ENCODE measurements at places on chromosomes 1 and 21.
A peak's percentile ranks its signal among the peaks of the same experiment; 100 is the strongest.

DNA sequence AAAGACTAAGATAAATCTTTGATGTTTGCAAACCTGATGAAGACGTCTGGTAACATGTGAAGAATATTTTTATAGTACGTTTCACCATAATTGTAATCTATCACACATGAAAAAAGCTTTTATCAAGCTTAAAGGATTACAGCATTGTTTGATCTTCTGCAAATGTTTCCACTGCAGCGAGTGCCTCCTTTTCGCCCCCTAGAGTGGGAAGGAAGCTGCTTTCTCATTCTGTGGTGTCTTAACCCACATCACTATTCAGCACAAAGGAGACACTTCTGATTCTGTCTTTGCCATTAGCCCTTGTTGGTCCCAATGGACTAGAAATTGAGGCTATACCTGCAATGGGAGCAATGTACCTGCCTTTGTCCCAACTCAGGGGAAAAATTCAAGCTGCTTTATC is 46.0 kb upstream of the IL12RB2 start:
- H3K36me3 ChIP-seq, result no peaks in the 10 kb centered on the region
- H3K4me1 ChIP-seq, result peaks cover 27% of the 10 kb centered on the region
- H3K4me3 ChIP-seq, result peak overlapping the region; percentile 47

DNA sequence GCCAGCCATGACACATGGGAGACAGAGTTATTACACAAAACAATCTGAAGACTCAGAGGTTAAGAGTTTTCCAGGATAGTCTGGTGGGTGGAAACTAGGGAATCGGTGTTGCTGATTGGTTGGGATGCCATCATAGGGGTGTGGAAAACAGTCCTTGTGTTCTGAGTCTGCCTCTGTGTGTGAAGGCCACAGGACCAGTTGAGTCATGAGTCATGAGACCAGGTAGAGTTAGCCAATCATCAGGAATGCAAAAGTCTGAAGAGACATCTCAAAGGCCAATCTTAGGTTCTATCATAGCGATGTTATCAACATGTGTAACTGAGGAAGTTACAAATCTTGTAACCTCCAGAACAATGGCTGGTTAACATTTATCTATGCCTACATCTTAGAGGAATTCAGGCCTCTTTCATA is 49.7 kb upstream of the NEK7 start:
- H3K27ac ChIP-seq, result no peak overlapping the region
- H3K36me3 ChIP-seq, result no peaks in the 10 kb centered on the region
- H3K4me3 ChIP-seq, result no peak overlapping the region
- H3K27me3 ChIP-seq, result no peaks in the 10 kb centered on the region
- H3K4me1 ChIP-seq, result peaks cover 13% of the 10 kb centered on the region

DNA sequence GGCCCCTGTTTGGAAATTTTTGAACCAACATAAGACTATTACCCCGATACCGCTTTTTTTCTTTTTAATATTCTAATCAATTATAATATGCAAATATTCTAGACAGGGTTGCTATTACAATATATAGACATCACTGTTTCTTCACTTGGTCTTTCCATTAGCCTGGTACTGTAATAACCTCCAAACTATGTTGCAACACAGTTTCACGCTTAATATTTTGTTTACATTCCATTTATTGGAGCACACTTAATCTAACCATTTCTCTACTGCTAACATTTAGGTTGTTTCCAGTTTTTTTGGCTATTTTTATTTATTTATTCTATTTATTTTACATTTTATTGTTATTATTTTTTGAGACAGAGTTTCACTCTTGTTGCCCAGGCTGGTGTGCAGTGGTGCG is 17.6 kb upstream of the NID1 start:
- H3K36me3 ChIP-seq, result no peaks in the 10 kb centered on the region
- peaks cover 8% of the 10 kb centered on the region for H3K27me3 ChIP-seq
- H3K4me3 ChIP-seq, result no peak overlapping the region
- no peak for DNase-seq

- H3K4me1 ChIP-seq, result no peaks in the 10 kb centered on the region
- H3K36me3 ChIP-seq, result no peaks in the 10 kb centered on the region
- no peak overlapping the region for H3K27ac ChIP-seq
Observed at GRCh38 chr1:1282998-1283397, 2.8 kb downstream of the SCNN1D start.

DNA sequence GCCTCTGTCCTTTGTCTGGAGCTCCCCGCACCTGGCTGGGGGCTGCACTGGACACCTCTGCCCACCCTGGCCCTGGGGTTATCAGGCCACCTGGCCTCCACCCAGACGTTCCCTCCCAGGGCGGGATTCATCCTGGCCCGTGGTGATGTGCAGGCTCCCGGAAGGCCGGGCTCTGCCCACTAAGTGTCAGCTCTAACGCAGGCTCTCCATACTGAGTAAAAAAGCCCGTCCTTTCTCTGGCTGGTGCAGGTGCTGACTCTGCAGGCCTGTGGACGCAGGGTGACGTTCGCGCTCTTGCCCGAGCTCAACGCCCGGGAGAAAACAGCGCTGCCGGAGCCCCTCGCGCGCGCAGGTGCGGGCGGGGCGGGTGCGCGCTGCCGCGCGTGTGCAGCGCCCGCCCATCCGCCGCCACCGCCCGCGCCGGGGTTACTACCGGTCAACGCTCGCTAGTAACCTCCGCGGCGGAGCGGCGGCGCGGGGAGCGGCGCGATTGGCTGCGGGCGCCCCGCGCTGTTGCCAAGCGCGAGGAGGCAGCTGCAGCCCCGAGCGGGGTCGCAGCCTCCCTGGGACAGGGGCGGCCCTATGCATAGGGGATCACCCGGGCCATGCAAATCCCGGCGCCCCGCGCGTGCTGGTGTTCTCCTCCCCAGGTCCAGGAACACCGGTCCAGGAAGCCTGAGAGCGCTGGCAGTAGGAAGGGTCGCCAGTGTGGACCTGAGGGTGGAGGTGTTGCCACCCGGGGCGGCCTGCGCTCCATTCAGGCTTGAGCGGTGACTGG is 15.7 kb downstream of the ABCG1 start:
- H3K27me3 ChIP-seq, result no peaks in the 10 kb centered on the region
- no peaks in the 10 kb centered on the region for H3K36me3 ChIP-seq
- peaks cover 96% of the 10 kb centered on the region for H3K4me1 ChIP-seq

DNA sequence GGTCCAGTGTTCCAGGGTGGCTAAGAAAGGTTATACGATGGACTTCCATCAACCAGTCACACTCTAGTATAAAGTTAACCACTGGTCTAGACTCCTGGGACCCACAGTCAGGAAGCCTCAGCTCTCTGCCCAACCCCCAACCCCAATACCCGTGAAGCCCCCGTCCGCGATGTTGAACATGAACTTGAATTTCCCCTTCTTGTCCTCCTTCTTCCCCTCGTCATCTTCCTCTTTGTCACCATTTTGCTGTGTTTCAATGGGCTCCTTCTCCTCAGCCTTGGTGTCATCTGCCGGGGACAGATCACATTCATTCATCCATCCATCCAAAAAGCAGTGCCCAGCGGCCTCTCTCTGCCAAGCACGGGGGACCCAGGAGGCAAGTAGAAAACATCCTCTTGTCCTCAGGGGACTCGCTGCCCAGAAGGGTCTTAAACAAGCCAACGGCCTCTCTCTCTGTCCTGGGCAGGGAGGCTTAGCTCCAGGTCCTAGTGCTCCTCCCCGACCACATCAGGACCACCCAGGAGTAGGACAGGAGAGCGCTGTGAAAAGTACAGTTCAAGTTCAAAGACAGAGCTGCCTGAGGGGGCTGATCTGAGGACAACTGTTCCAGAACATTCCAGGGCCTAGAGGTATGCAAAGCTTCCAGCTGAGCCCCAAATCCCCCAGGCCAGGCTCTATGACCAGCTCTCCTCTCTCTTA is 66.5 kb downstream of the KCNAB2 start:
- no peaks in the 10 kb centered on the region for H3K36me3 ChIP-seq
- no peak overlapping the region for H3K4me3 ChIP-seq
- no peaks in the 10 kb centered on the region for H3K27me3 ChIP-seq
- no peaks in the 10 kb centered on the region for H3K4me1 ChIP-seq

GRCh38 chr1:981491-981954 is 370 bp downstream of the PERM1 start:
- H3K27me3 ChIP-seq, result peaks cover 38% of the 10 kb centered on the region
- peaks cover 2% of the 10 kb centered on the region for H3K4me1 ChIP-seq
- DNase-seq, result no peak
- no peak overlapping the region for H3K27ac ChIP-seq
- H3K36me3 ChIP-seq, result no peaks in the 10 kb centered on the region

- H3K27ac ChIP-seq, result no peak overlapping the region
- no peaks in the 10 kb centered on the region for H3K4me1 ChIP-seq
- no peaks in the 10 kb centered on the region for H3K36me3 ChIP-seq
- no peak for DNase-seq
- no peaks in the 10 kb centered on the region for H3K27me3 ChIP-seq
Observed at GRCh38 chr1:2379733-2380404, 11.5 kb downstream of the MORN1 start.

DNA sequence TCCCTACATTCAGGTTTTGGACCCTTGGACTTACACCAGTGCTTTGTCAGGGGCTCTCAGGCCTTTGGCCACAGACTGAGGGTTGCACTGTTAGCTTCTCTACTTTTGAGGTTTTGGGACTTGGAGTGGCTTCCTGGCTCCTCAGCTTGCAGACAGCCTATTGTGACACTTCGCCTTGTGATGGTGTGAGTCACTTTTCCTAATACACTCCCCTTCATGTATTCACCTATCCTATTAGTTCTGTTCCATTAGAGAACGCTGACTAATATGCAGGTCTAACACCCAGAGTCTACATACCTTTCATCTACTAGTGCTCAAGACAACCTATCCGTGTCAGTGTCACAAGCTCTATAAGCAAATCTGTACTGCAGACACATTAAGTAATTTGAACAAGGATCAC is 605.3 kb downstream of the KCNT2 start:
- no peak for DNase-seq
- H3K36me3 ChIP-seq, result no peaks in the 10 kb centered on the region
- H3K4me1 ChIP-seq, result no peaks in the 10 kb centered on the region
- H3K27ac ChIP-seq, result no peak overlapping the region
- no peak overlapping the region for H3K4me3 ChIP-seq

DNA sequence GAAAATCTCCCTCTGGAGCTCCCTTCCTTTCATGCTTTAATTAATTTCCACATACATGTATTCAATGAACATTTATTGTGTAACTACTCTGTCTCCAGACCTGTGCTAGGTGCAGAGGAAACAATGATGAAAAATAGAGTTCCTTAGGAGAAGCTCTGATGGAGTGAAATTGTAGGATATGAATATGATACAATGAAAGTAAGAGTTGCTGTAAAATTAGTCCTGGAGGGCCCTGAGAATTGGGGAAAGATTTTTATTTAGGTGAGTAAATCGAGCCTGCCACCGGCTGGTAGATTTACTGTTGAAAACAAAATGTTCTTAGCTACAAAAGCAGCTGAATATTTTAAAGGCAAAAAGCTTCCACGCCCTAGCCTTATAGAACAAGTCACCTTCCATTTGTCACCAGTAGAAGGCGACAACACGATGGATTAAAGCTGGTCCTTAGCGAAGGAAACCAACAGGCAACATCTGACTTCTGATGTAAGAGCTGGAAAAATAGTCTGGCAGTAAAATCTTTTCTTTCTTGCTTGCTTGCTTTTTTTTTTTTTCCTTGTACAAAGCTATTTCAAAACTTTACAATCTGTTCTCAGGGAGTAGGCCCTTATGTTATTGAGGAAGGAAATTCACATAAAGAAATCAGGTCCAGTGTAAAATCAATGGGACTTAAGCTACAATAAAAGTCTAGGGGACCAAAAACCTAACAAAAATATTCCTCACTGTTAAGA is 82.0 kb upstream of the ROR1 start:
- no peaks in the 10 kb centered on the region for H3K36me3 ChIP-seq
- peaks cover 2% of the 10 kb centered on the region for H3K4me1 ChIP-seq
- DNase-seq, result no peak
- H3K4me3 ChIP-seq, result no peak overlapping the region
- peaks cover 13% of the 10 kb centered on the region for H3K27me3 ChIP-seq
- H3K27ac ChIP-seq, result no peak overlapping the region

DNA sequence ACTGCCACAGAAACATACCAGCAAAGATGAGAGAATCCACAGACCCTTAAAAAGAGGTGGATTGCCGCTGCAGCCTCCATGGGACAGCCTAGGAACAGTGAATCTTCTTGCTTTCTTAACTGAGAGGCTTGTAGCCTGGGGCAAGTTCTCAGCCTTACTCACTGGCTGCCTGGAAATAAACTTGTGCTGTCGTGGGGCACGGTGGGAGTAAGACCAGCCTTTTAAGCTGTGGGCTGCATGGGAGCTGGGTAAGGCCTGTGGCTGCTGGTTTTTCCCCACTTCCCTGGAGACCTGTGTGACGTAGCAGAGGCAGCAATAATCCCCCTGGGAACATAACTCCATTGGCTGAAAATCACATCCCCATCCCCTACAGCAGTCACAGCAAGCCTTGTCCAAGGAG is 30.8 kb downstream of the CD2 start:
- no peak for DNase-seq
- H3K36me3 ChIP-seq, result peaks cover 15% of the 10 kb centered on the region
- no peak overlapping the region for H3K4me3 ChIP-seq
- no peaks in the 10 kb centered on the region for H3K27me3 ChIP-seq
- peaks cover 16% of the 10 kb centered on the region for H3K4me1 ChIP-seq

GRCh38 chr1:51534447-51534846 is 15.4 kb upstream of the EPS15 start:
- no peak for DNase-seq
- peak overlapping the region; percentile 62 for H3K27ac ChIP-seq
- H3K27me3 ChIP-seq, result no peaks in the 10 kb centered on the region
- H3K4me3 ChIP-seq, result no peak overlapping the region
- no peaks in the 10 kb centered on the region for H3K4me1 ChIP-seq
- no peaks in the 10 kb centered on the region for H3K36me3 ChIP-seq

GRCh38 chr1:231666937-231667608 is 40.5 kb downstream of the DISC1 start:
- no peak overlapping the region for H3K27ac ChIP-seq
- H3K4me1 ChIP-seq, result peaks cover 29% of the 10 kb centered on the region
- DNase-seq, result no peak
- no peaks in the 10 kb centered on the region for H3K27me3 ChIP-seq
- peaks cover 44% of the 10 kb centered on the region for H3K36me3 ChIP-seq

GRCh38 chr1:168368131-168368530 is 87.5 kb downstream of the TBX19 start:
- peaks cover 11% of the 10 kb centered on the region for H3K27me3 ChIP-seq
- no peak overlapping the region for H3K27ac ChIP-seq
- no peaks in the 10 kb centered on the region for H3K36me3 ChIP-seq
- DNase-seq, result no peak
- H3K4me1 ChIP-seq, result peaks cover 5% of the 10 kb centered on the region

DNA sequence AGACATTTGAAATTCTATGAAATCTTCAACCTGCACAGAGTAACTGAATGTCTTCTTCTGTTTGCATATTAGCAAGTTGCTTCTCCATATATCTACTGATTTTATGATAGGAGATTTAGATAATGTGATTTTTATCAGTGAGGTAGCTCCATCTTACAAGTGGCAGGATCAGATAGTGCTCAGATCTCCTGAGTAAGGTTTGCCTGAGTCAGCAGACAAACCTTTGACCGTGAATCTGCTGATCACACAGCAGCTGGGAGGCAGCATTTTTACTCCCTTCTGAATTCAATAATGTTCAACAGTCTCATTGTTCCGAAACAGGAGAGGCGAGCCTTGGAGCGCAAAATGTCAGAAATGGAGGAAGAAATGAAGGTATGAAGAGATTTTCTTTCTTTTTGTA is 141.4 kb downstream of the SYT2 start:
- no peak for DNase-seq
- H3K4me3 ChIP-seq, result no peak overlapping the region
- no peaks in the 10 kb centered on the region for H3K27me3 ChIP-seq
- no peak overlapping the region for H3K27ac ChIP-seq

GRCh38 chr1:27350663-27351540 is 9.1 kb downstream of the SYTL1 start:
- peaks cover 25% of the 10 kb centered on the region for H3K4me1 ChIP-seq
- DNase-seq, result no peak
- H3K36me3 ChIP-seq, result peaks cover 29% of the 10 kb centered on the region
- H3K27me3 ChIP-seq, result no peaks in the 10 kb centered on the region
- H3K4me3 ChIP-seq, result peak overlapping the region; percentile 13
